ENCODE measurements at places on chromosomes 1 and 21.

DNA sequence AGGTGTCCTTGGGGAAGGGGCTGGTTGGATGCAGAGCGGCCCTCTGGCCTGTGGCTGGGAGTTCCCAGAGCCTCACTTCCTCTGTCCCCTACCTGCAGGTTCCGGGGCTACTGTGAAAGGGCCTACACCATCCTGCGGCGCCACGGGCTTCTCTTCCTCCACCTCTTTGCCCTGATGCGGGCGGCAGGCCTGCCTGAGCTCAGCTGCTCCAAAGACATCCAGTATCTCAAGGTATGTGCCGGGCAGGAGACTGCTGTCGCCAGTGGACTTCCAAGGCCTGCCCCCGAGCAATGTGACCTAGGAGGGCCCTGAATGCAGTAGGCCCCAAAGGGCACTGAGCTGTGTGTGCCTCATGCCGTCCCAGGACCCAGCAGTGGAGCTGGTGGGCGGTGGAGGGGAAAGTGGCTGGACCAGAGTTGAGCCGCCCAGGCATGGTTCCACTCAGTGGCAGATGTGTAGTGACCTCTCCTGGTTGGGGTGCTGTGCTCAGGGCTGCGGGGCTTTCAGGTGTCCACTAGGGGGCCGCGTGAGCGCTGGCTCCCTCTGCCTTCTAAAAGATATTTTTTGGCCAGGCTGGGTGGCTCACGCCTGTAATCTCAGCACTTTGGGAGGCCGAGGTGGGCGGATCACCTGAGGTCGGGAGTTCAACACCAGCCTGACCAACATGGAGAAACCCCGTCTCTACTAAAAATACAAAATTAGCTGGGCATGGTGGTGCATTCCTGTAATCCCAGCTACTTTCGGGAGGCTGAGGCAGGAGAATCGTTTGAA lies 73.4 kb downstream of the PIK3CD start:
- no peak for DNase-seq

- DNase-seq, result no peak
Observed at GRCh38 chr1:177983482-177984135, 13.8 kb upstream of the SEC16B start.

DNA sequence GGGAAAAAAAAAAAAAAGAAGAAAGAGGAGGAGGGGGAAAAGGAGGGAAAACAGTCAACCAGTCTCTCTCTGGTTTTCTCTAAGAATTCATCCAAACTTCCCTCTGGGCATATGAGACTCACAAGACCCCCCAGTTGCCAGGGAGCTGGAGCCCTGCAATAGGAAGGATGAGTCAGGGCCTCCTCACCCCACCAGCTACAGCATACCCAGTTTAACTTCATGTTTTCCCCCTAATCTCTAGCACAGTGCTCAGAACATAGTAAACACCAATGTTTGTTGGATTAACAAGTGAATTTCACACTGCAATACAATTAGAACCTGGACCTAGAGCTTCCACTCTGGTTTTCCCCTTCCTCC lies 7.8 kb downstream of the F11R start:
- DNase-seq, result no peak

DNA sequence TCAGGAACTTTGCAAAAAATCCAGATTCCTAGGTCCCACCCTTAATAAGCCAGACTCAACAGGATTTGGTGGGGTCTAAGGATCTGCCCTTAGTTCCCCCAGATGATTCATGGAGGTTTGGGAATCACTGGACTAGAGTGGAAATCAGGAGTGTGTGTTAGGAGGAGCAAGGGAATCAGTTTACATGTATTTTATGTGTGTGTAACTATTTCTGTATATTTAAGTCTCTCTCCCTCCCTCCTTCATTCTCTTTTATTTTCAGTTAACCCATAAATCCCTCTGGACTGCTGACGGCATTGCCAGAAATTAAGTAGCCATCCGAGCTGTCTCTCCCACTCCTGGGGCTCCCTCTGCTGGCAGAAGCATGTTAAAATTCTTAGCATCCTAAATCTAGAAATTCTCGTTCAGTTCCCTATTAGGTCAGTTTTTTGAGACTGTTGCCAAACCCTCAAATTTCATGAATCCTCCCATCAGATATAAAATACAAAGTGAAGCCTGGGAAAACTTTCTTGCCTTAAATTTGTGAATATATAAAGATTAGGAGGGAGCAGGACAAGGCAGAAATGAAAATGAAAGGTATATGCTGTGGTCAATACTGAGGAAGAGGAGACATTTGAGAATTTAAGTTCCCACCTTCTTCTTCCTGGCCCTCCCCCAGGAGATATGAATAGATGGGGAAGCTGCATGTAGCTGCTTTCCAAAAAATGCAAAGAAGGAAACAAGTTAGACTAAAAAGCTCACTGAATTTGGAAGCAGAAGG lies 11.7 kb upstream of the HSD11B1 start:
- DNase-seq, result no peak

- DNase-seq, result no peak
Observed at GRCh38 chr1:4130096-4130495, 230.0 kb upstream of the C1orf174 start.

All from SIG-M5 (cell line).